ENCODE measurements at places on chromosomes 3 and 15.

GRCh38 chr15:88835119-88835518 is 31.9 kb downstream of the ACAN start:
- DNase-seq = no peak

DNA sequence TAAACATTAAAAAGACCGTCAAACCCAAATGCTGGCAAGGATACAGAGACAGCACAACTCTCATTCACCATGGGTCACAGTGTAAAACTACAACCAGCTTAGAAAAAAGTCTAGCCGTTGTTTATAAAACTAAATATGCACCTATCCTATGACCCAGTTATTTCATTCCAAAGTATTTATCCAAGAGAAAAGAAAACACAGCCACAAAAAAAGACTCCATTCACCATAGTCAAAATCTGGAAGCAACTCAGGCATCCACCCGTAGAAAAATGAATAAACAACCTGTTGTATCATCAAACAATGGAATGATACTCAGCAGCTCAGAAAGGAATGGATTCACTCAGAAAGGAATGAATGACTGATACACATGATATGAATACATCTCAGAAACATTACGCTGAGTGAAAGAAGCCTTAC is 28.6 kb downstream of the PLD1 start:
- DNase-seq = no peak

- DNase-seq = no peak
Measured at GRCh38 chr3:42349765-42350594, 60.4 kb downstream of the LYZL4 start.

- no peak for DNase-seq
Measured at GRCh38 chr3:32448686-32449474, 53.8 kb downstream of the CMTM6 start.

GRCh38 chr15:75835990-75836958 is 7.0 kb upstream of the UBE2Q2 start:
- DNase-seq = no peak

DNA sequence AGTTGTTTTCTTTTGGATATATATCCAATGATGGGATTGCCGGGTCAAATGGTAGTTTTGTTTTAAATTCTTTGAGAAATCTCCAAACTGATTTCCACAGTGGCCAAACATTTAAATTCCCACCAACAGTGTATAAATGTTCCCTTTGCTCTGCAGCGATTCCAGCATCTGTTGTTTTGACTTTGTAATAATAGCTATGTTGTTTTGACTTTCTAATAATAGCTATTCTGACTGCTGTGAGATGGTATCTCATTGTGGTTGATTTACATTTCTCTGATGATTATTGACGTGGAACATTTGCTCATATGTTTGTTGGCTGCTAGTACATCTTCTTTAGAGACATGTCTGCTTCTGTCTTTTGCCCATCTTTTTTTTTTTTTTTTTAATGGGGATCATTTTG is 332.2 kb upstream of the GBE1 start:
- DNase-seq = no peak

GRCh38 chr15:88246081-88246480 is 10.5 kb downstream of the NTRK3 start:
- DNase-seq = no peak

DNA sequence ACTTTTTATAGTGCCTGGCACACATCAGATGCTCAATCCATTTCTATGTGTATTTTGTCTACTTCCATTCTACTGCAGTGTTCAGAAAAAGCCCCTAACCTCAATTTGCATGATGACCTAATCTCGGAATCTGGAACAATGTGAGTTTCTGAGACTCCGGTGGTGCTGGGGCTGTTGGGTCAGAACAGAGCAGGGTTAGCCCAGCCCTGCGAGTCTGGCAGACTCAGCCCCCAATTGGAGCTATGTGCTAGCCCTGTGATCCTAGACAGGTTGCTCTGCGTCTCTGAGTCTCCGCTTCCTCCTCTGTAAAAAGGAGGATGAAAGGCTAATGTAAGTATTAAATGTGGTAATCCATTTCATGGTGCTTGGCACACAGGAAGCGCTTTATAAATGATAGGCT is 95.0 kb upstream of the ICE2 start:
- DNase-seq = peak; percentile 73

DNA sequence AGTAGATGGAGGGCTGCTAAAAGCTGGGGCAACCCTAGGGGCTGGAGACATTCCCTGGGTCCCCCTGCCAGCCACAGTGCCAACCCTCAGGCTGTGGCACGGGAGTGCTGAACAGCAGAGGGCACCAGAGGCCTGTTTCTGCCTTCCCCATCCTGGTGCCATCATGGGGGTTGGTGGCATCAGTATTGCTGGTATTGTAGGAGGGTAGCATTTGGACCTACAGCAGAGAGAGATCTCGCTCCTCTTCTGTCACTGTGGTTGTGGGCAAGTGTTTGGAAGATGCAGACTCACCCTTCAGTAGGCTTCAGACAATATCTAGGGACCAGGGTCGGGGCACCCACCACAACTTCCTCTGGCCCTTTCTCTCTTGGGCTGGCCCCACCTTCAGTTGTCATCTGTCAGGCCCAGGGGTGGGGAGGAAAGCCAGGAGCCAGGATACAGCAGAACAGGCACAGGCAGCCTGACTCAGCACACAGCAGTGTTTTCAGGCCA is 123.5 kb downstream of the RPLP1 start:
- DNase-seq = peak; percentile 64

DNA sequence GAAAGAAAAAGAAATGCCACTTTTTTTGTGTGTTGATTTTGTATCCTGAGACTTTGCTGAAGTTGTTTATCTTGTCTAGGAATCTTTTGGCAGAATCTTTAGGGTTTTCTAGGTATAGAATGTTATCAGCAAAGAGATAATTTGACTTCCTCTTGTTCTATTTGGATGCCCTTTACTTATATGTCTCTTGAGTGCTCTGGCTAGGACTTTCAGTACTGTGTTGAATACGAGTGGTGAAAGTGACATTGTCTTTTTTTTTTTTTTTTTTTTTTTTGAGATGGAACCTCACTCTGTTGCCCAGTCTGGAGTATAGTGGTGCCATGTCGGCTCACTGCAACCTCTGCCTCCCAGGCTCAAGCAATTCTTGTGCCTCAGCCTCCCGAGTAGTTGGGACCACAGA is 64.7 kb upstream of the NPHP3 start:
- no peak for DNase-seq

DNA sequence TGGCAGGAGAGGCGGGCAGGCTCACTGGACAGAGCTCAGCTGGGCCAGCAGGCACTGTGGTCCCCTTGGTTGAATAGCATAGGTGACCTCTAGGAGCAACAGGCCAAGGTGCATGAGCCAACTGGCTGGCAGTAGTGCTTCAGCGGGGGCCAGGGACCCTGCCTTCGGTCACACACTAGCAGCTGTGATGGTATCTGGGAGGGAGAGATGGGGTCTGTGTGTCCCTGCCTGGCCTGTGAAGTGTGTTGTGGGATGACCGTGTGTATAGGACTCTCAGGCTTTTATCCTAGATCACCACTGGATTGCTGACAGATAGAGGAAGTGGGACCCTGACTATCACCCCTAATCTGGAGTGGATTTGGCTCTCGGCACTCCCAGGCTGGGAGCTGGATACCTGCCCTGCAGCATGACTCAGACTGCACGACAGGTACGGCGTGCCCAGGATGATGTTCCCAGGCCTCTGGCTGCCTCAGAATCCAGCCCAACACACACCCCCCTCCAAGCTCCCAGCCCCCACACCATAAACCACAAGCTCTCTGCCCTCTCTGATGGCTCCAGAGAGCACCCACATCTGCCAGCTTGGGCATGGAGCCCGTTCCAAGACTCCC is 7.8 kb downstream of the RPS17 start:
- no peak for DNase-seq

DNA sequence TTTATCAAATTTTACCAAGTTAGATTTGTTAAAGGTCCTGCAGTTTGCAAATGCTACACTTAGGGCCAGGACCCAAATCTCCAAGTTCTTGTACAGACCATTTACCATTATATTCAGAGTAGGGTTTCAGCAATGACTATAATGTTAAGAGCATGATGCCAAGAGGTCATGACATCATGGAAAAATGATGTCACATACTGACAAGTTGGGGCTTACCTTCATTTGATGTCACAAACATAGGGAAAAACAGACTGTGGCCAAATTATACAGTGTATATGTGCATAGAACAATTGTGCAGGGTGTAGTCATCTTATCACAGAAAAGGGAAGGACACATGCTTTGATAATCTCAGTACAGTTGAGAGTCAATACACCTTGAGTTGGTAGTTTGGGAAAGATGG is 10.1 kb upstream of the THRB start:
- DNase-seq = no peak

DNA sequence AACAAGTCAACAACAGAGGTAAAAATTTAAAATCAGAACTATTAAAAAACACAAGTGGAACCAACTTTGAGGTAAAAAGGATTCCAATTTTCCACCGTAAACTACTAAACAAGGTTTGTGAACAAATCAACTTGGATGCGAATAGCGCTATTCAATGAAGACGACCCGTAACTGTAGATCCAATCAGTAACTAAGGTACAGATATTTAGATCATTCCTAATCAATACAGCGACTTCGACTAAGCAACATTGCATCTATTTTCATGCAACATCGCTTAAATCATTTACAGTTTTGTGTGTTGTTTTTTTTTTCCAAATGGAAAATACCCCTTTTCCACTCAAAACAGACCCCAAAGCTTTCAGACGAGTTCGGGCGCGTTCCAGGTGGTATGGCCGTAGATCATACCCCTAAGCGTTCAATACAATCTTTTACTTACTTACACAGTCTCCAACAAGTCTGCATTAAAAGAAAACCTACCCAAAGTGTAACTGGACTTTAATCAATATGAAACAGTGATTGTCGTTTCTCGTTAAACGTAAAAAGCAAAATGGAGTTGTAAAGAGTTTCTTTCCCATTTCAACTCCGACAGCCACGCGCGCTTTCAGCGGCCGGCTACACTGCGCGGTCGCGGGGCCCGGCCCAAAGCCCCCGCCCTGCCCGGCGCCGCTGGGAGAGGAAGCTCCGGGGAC is 786 bp downstream of the RHOA start:
- no peak for DNase-seq

DNA sequence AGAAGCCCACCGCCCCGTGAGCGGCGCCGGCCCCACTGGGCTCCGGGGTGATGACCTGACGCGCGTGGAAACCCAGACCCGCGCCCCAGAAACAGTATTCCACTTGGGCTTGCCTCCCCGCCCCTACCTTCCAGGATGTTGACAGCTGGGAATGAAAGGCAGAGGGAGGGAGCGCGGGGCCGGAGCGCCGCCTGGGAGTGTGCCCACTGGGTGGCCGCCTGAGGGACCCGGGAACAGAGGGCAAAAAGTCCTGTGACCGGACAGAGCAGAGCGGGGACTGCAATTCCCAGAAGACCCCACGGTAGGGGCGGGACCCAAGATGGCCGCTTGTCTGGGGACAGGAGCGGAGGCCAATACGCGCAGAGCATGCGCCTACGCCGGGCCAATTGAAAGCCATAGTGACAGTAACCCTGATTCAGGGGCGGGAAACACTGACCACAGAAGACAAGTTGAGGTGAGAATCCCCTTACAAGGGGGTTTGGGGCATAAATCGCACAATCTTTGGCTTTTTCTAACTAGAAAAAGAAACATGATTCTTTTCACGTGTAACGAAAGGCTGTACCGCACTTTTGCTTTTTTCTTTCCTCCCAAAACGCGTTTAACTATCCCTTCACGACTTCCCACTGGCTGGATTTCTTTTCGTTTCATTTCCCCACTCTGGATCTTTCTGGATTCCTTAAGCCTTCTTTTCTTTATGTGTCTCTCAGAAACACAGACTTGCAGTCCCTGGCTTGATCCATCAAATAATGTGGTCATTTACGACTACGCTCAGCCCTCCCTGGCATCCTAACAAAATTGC is at the start of gene FHIT:
FHIT (minus strand) TSS at position 279 of the 799 bp plus-strand sequence.
- DNase-seq = peak; percentile 92

DNA sequence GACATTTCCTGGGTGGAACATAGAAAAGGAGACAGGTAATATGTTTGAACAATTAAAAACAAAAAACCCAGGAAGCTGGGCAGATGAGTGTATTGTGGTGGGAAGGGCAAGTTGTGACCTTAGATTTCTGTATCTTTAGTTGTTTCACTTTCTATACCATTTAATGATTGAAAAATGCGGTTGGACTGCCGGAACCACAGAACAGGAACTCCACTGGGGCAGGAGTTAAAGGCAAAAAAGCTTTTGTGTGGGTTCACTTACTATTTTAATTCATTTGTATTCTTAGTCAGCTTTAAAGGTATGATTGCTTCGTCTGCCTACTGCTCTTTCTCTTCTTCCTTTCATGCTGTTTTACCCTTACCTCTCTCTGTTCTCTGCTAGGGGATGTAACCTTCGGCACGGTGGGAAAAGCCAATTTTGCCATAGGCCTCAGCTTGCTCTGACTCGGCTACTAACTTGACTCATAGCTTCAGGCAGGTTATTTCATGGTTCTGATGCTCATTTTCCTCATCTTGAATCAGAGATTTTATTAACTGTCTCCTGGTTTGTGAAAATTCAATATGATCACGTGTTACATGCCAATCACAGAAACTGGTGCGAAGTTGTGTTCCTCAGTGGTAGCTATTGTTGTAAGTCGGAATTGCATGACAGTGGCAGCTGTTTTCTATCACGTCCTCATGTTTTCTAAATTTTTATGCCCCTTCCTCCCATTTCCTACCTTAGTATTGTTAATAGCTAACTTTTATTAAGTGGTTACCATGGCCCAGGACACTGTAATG is 1.6 kb upstream of the MCTP2 start:
- peak; percentile 70 for DNase-seq

DNA sequence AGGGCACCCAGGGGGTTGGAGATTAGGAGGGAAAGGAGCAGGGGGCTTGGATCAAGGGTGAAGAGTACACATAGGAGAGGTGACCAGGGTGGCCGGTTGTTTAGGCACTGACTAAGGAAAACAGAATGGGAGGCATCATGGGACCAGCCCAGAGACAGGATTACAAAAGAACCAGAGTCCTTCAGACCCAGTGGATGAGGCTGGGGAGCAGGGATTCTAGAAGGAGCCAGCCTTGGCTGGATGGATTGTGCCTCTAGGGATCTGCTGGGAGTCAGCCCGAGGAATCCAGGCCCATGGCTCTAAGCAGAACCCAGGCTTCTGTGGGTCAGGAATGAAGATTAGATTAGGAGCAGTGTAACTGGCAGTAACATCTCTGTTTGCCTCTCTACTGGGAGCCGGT is 98.6 kb downstream of the ARNT2 start:
- DNase-seq = no peak

GRCh38 chr3:49721896-49722781 is 1.6 kb downstream of the GMPPB start:
- DNase-seq = no peak

DNA sequence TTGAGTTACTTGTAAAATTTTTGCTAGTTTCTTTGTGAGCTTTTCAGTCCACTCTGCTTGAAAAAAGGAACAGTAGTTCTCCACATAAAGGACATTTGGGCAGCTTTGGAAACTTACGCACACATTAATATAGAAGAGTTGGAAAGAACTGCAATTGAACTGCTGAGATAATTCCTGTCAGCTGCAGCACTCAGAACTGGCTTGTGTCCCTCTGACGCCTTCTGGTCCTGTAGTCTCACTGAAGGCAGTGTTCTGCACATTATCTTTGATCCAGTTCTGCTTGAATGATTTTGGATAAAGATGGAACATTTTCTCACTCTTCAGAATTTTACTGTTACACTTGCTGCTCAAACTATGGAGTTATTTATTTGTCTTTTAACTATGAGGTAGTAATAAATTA is 901.9 kb downstream of the OTOL1 start:
- no peak for DNase-seq
